Astrocyte (in vitro differentiated cells and primary cell): ENCODE measurements at places on chromosomes 4 and X.

DNA sequence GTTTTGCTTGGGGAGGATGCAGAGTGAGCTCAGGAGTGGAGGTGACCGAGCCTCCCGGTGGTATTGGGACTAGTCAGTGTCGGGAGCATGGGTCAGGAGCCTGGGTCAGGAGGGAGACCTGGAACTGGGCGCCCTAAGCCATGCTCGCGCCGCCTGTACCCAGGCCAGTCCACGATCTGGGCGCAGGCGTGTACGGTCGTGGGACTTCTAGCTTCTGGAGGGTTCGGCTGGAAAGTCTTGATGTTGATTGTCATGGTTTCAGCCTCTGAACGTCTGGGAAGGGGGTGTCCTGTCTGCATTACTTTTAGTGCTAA lies 244 bp downstream of the EIF2S3 start:
- peak overlapping the region; percentile 96 for H3K27ac ChIP-seq
- H3K4me1 ChIP-seq: peaks cover 3% of the 10 kb centered on the region
- no peak for DNase-seq
- H3K4me3 ChIP-seq: no peak overlapping the region
- H3K36me3 ChIP-seq: peaks cover 16% of the 10 kb centered on the region

- H3K4me3 ChIP-seq: no peak overlapping the region
- H3K27me3 ChIP-seq: no peaks in the 10 kb centered on the region
- no peaks in the 10 kb centered on the region for H3K36me3 ChIP-seq
- no peak for DNase-seq
- peaks cover 5% of the 10 kb centered on the region for H3K4me1 ChIP-seq
These were observed 9.1 kb upstream of the RNF4 start for GRCh38 chr4:2459589-2460349.

DNA sequence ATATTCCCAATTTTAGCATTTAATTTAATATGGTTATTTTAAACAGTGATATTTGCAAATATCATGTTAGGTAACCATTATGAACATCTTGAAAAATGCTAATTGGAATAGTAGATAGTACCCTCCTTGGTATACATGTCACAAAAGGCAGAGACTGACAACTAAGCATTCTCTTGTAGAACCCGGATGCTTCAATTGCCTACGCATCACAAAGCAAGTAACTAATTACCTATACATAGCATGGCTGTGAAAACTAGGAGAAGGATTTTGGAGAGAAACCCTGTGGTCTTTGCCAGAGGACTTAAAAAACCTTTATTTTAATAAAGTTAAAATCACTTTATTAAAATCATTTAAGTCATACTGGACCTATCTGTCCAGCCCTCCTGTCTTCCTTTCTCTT lies 764.1 kb upstream of the TENM3 start:
- H3K4me1 ChIP-seq: peaks cover 2% of the 10 kb centered on the region
- no peaks in the 10 kb centered on the region for H3K27me3 ChIP-seq
- no peak overlapping the region for H3K4me3 ChIP-seq
- DNase-seq: no peak
- H3K27ac ChIP-seq: no peak overlapping the region

DNA sequence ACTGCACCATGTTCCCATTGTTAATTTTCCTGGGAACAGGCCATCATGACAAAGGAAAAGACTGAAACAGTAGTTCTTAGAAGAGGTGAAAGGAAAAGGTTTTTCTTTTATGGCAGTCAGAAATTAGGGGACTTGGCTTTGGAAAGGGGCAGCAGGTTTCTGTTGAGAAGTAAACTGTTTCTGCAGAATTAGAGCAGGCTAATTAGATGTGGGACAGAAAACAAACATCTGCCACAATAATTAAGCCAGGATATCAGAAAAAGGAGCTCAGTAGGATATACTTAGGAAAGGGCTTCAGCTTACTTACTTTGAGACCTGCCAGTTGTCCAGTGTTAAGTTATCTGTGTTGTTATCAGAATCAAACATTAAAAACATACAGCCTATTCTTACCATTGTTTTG lies 36.7 kb upstream of the STPG2 start:
- H3K27ac ChIP-seq: no peak overlapping the region
- no peaks in the 10 kb centered on the region for H3K36me3 ChIP-seq
- H3K4me1 ChIP-seq: no peaks in the 10 kb centered on the region

DNA sequence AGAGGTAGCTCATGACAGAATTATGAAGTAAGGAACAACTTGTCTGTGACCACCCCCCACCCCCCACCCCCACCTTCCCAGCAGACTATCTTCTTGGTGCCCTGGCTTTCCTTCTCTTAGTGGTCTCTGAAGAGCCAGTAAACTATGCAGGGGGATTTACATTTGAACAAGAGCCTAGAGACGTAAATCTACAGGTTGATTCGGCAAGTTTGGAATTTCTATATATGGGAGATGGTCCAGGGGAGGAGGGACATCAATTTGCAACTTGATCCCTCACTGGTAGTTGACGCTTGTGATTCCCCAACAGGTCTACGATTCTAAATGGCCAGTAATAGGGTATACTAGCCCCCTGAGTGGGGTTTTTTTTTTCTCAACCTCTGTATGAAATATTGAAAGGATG lies 36.7 kb downstream of the IL13RA1 start:
- H3K27me3 ChIP-seq: no peaks in the 10 kb centered on the region
- no peak overlapping the region for H3K4me3 ChIP-seq
- H3K36me3 ChIP-seq: peaks cover 2% of the 10 kb centered on the region
- no peaks in the 10 kb centered on the region for H3K4me1 ChIP-seq
- no peak for DNase-seq
- H3K27ac ChIP-seq: no peak overlapping the region

GRCh38 chr4:158065603-158066002 lies 107.2 kb downstream of the GASK1B start:
- no peak overlapping the region for H3K4me3 ChIP-seq
- no peaks in the 10 kb centered on the region for H3K4me1 ChIP-seq
- no peak overlapping the region for H3K27ac ChIP-seq
- no peak for DNase-seq
- no peaks in the 10 kb centered on the region for H3K27me3 ChIP-seq

- H3K36me3 ChIP-seq: no peaks in the 10 kb centered on the region
- H3K27ac ChIP-seq: no peak overlapping the region
- H3K4me3 ChIP-seq: no peak overlapping the region
- H3K4me1 ChIP-seq: no peaks in the 10 kb centered on the region
- no peak for DNase-seq
These were observed 70.0 kb upstream of the RAB40AL start for GRCh38 chrX:102866981-102867656.

- H3K36me3 ChIP-seq: no peaks in the 10 kb centered on the region
- H3K4me1 ChIP-seq: no peaks in the 10 kb centered on the region
- H3K4me3 ChIP-seq: no peak overlapping the region
- H3K27me3 ChIP-seq: no peaks in the 10 kb centered on the region
These were observed 103.9 kb downstream of the SYTL5 start for GRCh38 chrX:38110231-38110630.

DNA sequence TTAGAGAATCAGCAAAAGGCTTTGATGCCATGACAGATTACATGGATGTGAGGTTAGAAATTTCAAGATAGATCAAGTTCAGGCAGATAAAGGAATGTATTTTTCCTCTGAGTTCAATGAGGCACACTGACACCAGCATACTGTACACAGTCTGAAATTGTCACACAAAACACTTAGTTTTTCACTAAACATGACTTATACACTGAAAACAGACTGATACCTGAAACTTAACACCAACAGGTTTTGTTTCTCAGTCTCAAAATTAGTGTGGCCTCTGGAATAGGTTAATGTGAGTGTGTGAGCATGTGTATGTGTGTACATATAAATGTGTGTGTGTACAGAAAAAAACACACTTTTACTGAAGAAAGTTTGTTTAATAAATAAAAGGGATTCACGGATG lies 129.9 kb upstream of the SLITRK2 start:
- no peak overlapping the region for H3K4me3 ChIP-seq
- H3K36me3 ChIP-seq: no peaks in the 10 kb centered on the region
- no peaks in the 10 kb centered on the region for H3K27me3 ChIP-seq
- H3K27ac ChIP-seq: no peak overlapping the region
- H3K4me1 ChIP-seq: no peaks in the 10 kb centered on the region
- DNase-seq: no peak

GRCh38 chrX:23930894-23931604 lies 23.2 kb downstream of the CXorf58 start:
- no peaks in the 10 kb centered on the region for H3K27me3 ChIP-seq
- no peak overlapping the region for H3K4me3 ChIP-seq
- H3K4me1 ChIP-seq: no peaks in the 10 kb centered on the region

GRCh38 chr4:2094545-2094944 lies 35.4 kb downstream of the NAT8L start:
- H3K4me1 ChIP-seq: peaks cover 3% of the 10 kb centered on the region
- DNase-seq: no peak
- no peaks in the 10 kb centered on the region for H3K36me3 ChIP-seq
- peaks cover 6% of the 10 kb centered on the region for H3K27me3 ChIP-seq
